ENCODE measurements at places on chromosomes 2 and 18.

DNA sequence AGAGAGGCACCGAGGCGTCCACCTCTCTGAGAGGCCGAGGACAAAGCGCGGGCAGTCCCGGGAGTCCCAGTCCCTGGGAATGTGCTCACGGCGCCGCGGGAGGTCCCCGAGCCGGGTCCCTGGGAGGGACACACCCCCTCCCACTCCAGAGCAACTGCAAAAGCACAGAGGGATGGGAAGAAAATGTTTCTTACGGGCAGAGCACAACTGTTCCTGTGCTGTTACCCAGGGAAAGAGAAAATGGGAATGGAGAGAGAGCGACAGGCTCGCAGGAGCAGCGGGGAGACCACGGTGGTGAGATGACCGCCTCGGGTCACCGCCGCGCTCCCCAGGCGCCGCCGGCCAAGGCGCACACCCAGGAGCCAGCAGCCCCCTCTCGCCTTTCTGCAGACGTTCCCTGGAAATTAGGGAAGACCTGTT, 1.2 kb upstream of the BCL11A start:
- no peak for DNase-seq

- DNase-seq = no peak
Measured at GRCh38 chr18:2926528-2926927, 79.7 kb downstream of the EMILIN2 start.

DNA sequence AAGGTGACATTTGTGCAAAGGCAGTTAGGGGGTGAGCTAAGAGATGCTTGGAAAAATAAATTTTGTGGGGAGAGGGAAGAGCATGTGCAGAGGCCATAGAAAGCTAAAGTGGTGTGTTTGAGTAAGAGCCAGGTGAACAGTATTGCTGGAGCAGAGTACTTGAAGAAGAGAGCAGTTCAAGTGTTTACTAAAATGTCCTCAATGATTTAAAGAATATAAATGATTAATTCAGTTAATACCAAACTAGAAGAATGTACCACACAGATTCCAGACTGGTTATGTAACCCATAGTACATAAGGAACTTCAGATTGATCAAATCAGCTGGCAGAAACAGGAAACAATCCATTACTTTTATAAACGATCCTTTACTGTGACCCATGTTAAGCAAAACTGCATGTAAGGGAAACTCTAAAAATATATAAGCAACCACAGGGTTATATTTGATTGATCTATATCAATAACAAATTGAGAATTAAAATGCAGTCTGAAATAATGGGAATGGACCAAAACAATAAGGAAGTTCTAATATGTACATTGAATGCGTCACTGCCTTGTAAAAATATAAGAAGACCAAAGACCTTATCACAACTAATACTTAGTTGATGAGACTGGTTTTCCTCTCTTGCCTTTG, 76.9 kb downstream of the LDAH start:
- DNase-seq = no peak

DNA sequence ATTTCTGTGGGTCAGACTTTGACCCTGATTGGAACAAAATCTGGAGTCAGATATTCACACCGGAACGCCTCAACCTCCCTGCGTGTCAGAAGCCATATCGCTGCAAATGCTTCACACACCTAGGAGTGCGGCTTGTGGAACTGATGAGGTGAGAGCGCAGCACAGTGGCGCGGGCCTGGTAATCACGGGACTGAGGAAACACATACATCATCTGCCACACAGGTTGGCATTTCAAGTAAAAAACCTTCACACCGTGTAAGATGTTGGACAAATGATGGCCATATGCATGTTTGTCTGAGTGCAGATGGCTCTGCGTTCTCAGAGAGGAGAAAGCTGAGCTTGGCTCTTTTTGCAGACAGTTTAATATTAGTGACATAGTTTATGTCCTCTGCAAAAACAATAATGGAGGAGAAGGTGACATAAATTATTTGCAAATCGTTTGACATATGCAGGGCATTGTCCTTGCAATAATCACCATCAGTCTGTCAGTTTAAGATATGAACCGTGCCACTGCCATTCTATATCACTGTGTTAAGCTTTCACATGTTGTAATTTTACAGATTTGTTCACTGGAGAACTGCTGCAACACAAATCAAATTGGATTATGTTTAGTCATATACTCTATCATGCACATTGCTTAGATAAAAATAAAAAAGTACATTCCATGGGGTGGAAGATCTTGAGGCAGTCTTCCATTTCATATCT, 101.4 kb downstream of the MTX2 start:
- DNase-seq = no peak

GRCh38 chr2:24164416-24164973, 10.4 kb upstream of the FAM228A start:
- DNase-seq = peak; percentile 36
